ENCODE measurements at places on chromosomes 13 and 19.
A peak's percentile ranks its signal among the peaks of the same experiment; 100 is the strongest.

- no peak for DNase-seq
Measured at GRCh38 chr19:46980761-46981160, 38.9 kb upstream of the NPAS1 start.

GRCh38 chr13:77751513-77752456 lies 54.3 kb downstream of the SLAIN1 start:
- DNase-seq = peak; percentile 68

GRCh38 chr13:108902405-108903155 lies 273.2 kb downstream of the MYO16 start:
- no peak for DNase-seq

GRCh38 chr13:75870397-75870903 lies 234.3 kb downstream of the LMO7 start:
- DNase-seq = peak; percentile 53

All from endodermal cell (in vitro differentiated cells).